ENCODE measurements at places on chromosomes 13 and 19.

- no peak for DNase-seq
These were observed 3.1 kb downstream of the SPC24 start for GRCh38 chr19:11152318-11153062.

- DNase-seq: no peak
These were observed 927.6 kb upstream of the ATXN8OS start for GRCh38 chr13:69180034-69180433.

- DNase-seq: no peak
These were observed 6.6 kb downstream of the CACNA1A start for GRCh38 chr19:13499692-13500091.

DNA sequence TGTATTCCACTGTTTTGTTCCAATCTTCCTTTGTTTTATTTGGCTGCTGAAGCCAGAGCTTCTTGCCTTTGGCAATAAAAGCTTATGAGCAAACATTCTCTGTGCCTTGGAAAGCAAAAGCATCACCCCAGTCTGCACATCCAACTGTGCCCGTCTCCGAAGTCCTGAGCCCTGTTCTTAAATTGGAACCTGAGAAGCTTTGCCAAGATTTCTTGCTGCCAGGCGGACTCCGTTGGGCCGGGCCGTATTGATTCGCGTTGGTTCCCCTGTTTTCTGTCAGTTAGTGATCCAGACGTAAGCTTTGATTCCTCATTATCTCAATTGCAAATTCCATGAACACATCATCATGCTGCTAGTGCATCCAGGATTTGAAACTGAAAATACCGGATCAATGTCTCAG is 793.0 kb downstream of the OLFM4 start:
- no peak for DNase-seq

DNA sequence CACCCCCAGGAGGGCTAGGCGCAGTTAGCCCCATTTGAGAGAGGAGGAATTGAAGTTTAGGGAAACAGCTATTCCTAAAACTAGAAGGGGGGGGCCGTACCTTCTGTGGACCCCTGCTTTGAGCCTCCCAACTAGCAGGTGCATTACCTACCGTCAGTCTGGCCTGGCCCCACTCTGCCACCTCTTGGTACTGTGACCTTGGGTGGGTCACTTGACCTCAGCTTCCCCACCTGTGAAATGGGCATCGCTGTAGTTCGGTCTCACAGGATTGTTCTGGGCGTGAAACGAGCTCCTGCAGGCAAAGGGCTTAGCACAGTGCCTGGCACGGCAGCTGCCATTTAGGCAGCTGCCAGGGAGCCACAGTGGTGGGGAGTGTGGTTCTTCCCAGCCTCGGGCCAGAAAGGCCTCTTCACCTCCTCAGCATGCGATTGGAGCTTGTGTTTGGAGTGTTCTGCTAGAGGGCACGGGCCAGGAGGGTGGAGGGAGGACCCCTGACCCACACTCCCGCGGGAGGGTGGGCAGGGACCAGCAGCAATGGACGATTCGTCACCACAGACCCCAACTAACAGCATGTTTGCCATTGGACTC is 32.0 kb downstream of the CAPN12 start:
- DNase-seq: no peak

- no peak for DNase-seq
These were observed 7.9 kb downstream of the ZNF787 start for GRCh38 chr19:56113074-56113632.

DNA sequence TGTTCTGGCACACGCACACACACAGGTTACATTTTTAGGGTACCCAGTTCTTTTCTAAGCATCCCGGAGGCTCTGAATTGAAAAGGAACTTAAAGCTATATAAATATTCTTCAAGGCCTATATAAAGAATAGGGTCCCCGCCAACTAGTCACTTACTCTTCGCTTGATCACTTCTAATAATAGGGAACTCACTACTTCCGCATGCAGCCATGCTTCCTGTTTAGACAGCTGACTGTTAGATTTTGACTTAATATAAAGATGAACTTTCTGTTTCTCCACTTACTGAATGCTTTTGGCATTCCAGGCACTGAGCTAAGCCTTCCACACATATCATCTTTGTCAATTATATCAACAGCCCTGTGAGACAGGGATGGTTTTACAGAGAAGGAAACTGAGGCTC is 259.6 kb downstream of the TSHZ3 start:
- DNase-seq: no peak

DNA sequence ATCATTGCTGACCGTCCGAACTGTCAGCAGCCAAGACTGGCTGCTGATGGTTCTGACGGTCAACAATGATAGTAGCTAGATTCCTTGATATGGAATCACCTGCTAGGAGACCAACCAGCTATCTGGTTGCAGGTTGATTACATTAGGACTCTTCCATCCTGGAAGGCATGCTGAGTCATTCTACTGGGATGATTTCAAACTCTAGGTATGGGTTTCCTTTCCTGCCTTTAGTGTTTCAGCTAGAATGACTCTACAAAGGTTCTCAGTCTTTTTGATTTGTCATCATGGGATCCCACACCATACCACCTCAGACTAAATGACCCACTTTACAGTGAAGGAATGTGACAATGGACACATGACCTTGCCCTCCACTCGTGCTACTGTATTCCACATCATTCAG is 138.1 kb upstream of the KL start:
- DNase-seq: no peak

DNA sequence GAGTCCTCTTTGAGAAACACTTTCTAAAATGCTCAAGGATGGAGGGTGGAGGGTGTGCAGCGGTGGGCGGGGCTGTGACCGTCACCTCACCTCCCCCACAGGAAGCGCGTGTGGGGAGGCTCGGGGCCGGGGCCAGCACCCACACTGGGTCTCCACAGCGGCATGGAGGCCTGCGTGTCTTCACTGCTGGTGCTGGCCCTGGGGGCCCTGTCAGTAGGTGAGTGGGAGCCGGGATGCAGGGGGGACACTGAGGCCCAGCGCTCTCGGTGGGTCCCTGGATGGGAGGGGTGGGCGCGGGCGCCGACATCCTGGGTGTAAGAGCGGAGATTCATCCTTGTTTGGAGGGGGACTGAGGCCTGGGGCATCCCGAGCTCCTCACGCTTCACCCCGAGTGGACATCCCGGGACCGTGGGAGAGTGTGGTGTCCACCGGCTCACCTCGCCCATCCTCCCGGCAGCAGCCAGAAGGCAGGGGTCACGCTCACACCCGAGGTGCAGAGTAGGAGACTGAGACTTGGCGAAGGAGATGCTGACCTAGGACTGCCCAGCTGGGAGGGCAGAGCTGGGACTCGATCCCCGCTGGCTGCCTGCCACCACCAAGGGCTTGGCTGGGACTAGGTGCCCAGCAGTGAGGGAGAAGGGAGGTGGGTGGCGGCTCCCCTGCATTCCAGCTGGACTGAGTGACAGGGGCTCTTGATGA is at the start of gene GZMM:
Gene GZMM (plus strand): TSS at position 144 of the 699 bp plus-strand sequence. CDS start 19 bp downstream, at position 163.
- DNase-seq: peak; percentile 67

DNA sequence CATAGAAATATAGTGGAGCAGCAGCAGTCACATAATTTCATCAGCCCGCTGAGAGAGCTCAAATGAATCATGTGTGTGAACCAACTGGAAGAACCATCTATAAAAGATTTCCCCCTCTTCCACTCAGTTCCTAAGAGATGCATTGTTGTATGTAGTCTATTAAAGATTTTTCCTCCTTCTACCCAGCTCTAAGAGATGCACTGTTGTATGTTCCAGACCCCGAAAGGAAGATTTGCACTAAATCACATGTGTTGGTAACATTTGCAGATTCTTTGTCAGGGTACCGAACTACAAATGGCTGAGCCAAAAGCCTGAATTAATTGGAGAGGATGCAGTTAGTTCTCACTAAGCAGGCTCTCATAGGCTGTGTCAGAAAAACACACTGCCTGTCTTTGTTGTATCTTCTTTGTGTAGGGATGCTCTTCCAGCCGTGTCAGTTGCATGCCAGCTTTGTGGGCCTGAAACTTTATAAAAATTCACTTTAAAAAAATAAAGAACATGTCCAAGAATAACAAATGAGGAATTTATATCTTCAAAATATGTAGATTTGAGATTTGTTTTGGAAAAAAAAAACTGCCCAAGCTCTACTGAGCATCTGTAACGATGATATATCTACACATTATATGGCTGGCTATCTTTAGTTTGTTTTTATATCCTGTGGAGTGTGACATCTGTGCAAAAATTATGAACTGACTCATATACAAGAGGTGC is 223.1 kb downstream of the MZT1 start:
- no peak for DNase-seq

GRCh38 chr13:109412283-109412901 is 374.0 kb downstream of the IRS2 start:
- DNase-seq: no peak

DNA sequence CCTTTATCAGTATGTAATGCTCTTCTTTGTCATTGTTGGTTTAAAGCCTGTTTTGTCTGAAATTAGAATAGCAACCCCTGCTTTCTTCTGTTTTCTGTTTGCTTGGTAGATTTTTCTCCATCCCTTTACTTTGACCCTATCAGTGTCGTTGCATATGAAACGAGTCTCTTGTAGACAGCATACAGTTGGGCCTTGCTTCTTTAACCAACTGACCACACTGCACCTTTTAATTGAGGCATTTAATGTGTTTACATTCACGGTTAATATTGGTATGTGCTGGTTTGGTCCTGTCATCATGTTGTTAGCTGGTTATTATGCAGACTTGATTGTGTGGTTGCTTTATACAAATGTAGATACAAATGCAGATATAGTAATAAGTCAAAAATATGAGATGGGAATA is 71.1 kb downstream of the PDS5B start:
- no peak for DNase-seq

DNA sequence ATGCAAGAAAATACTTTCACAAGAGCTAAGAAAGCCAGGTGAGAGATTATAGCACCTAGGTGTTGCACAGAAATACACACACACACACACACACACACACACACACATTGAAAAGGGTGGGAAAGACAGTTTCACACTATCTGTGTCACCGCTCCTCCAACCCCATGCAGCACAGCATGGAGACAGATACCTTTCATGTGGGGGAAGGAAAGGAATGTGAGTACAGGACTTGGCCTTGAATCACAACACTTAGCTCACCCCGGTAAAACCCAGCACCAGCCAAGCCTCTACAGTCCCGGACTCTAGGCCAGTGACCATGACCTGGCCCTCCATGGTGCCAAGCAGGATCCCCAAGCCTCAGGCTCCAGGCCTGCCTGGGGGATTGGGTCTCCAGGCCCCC is 462.0 kb upstream of the SPRY2 start:
- DNase-seq: no peak

GRCh38 chr19:38492181-38492813 is 58.8 kb downstream of the RYR1 start:
- no peak for DNase-seq

GRCh38 chr13:65468628-65469027 is 1761.5 kb downstream of the PCDH9 start:
- DNase-seq: no peak

DNA sequence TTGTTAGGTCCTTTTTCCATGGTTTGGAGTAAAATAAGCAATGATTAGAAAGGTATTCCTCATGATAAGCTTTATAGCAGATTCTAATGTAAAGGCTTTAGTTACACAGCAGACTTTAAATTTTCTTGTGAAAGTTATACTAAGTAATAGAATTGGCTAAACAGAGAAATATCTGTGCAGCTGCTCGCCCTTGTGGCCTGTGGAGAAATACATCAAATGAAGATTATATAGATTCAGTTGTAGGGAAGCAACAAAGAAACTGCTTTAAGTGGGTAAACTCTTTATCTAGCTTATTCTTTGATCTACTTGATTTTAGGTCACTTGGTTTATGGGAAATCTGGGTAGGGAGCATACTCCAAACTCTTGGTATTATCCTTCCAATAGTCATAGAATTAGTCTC is 1269.7 kb upstream of the SPRY2 start:
- DNase-seq: no peak

DNA sequence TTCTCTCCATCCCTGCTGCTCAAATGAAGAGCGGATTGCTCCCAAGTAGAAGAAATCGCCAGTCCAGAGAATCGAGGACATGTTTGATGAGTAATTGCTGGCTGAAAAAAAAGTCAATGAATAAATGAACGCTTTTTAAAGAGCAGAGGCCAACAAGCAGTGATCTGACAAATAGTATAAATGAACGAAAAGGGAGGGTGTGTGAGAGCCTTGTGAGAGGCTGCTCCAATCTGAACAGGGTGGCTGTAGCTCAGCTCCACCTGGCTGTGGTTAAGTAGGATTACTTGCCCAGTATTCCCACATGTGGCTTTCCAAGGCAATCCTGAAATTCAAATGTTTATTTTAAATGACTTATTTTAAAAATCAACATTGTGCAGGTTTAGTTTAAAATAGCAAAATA is 117.1 kb downstream of the TSHZ3 start:
- DNase-seq: no peak

DNA sequence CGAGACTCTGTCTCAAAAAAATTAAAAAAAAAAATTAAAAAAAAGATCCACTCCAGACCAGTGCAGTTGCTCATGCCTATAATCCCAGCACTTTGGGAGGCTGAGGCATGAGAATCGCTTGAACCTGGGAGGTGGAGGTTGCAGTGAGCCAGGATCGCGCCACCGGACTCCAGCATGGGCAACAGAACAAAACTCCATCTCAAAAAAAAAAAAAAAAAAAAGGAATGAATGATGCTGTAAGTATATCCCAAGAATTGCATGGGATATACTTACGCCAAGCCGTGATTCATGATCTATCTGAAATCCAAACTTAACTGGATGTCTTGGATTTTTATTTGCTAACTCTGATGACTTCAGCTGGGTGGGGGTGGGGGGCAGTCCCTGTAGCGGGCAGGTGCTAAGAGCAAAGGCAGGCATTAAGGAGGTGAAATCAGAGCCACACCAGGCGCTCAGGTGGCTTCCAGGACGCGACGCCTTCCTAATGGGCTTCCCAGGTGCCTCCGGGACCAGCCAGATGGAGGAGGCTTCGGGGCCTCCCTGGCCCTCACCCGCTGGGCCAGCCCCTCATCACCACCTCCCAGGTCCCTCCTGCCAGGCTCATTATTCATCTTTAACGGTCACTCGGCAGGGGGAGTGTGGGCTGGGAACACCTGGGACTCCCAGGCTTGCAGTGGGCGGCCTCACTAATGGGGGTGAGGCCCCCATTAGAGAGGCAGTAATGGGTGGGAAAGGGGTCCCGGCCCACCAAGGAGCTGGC is 11.4 kb upstream of the FUT5 start:
- no peak for DNase-seq

DNA sequence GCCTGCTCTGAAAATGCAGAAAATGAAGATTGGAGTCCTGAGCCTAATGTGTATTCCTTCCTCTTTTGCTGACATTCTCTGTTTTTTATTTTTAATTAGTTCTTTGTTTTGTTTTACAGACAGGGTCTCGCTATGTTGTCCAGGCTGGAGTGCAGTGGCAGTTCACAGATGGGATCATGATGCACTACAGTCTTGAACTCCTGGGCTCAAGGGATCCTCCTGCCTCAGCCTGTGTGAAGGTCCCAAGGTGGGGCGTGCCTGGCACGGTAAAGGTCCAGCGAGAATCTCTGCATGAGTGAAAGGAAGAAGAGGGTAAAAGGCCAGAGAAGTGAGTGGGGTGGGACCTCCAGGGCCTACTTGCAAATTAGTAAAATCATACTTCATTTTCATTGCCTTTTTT is 34.3 kb upstream of the DGKH start:
- DNase-seq: no peak

All from activated T-cell treated with anti-CD3 and anti-CD28 coated beads for 4 hours (primary cell).